ENCODE measurements at places on chromosomes 5 and 9.

DNA sequence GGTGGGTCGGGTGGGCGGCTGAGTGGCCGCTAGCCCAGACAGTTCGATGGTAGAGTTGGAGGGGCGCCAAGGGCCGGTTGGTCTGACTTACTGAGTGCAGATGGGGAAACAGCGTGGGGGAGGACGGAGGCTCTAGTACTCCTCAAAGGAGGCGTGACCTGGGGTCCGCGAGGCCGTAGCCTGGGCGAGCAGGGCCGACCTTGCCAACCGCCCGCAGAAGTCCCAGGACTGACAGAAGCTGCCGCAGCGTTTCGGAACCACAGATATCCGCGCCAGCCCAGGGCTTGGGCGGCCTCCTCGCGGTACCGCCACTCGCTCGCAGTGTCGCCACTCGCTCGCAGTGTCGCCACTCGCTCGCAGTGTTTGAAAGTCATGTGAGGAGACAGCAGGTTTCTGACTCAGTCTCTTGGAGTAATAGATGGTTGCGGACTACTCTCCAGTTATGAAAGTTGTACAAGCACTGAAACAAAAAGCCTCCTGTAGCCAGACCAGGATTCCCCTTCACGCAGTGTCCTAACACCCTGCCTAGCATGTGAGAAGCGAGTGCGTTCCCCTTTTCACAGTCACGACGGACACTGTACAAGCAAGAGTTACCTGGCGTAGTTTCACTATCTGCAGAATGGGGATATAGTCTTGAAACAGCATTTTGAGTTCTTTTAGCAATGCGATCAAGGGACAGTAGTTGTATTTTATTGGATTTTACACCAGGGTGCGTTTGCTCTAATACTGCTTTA, 674 bp downstream of the TMEM38B start:
- DNase-seq, result peak; percentile 88

GRCh38 chr5:5416733-5417132, 5.7 kb upstream of the ICE1 start:
- no peak for DNase-seq

DNA sequence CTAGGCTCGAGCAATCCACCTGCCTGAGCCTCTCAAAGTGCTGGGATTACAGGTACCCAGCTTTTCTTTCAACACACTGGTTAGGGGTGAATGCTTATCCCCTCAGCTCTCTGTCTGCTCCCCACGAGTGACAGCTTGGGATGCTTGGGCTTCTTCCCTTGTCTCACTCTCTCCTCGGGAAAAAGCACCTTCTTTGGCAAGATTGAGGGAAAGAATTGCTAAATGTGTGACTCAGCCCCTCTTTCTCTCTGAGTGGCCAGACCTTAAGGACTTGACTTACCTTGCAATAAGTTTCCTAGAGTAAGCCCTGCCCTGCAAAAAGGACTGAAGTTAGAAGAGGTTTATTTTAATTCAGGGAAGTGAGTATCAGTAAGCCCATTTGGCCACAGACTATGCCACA, 68.1 kb upstream of the ERBIN start:
- DNase-seq, result peak; percentile 52

DNA sequence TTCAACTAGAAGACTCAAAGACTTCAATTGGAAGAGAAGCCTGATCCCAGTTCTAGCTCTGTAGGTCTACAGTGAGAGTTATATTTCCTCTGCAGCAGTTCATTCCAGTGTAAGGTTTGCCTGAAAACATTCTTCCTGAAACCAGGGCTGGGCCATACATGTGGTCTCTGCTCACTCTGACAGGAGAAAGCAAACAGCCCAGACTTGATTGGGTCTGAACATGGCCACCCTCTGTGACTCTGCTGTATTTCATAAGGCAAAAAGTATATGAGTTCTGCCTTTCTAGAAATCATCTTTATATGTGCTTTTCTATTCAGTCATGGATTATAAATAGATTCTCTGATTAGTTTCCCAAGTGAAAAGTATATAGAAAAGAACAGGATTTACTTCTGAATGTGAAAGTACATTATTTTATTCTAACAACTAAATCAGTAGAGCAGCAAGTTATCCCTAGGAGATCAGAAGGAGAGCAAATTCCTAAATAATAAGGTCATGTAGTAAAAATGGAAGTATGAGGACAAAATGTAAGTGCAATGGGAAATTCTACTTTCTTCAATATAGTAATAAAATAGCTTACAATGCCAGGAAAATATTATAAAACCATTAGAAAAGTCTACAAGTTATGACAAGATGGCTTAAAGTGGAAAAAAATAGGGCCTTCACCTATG, 144.3 kb downstream of the EFNA5 start:
- DNase-seq, result no peak

DNA sequence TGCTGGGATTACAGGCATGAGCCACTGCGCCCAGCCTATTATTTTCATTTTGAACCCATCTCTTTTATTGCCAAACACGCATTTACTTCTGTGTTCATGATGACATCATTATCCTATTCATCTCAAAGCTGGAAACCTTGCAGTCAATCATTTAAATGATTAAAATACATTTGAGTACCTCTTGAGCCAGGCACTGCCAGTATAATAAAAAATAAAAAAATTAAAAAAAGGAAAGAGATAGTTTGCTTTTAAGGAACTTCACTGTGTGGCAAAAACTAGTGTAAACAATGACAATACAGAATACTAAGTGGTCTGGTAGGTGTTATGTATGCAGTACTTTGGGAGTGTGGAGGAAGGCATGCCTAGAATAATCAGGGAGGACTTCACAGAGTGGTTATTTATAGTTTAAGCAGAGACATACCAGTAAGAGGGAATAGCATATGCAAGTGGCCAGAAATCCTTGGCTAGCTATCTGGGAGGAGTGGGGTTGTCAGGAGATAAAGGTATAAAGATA, 8.6 kb downstream of the NSD1 start:
- no peak for DNase-seq

GRCh38 chr9:134743853-134744252, 102.2 kb downstream of the COL5A1 start:
- DNase-seq, result no peak

GRCh38 chr9:134156564-134157377, 7.6 kb downstream of the RNU6ATAC start:
- no peak for DNase-seq

GRCh38 chr5:102801371-102801770, 46.3 kb downstream of the PAM start:
- DNase-seq, result no peak

DNA sequence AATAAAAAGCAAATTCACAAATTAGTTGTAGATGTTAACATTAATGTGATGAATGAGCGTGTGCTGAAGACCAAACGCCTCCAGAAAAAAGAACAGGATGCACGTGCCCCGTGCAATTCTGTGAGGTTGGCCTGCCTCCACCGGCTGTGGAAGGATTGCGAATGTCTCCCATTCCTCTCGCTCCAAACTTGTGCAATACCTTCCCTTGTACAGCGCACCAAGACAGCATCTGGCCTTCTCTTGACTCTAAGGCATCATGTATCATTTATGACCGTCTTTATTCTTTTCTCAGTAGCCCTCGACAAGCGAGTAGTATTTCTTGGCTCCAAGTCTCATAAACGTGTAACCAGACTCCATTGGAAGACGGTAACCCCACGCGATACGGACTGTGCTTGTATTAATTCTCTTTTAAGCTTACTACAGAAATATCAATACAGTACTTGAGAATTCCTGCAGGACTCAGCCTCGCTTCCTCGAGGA, 1.5 kb upstream of the TESK1 start:
- DNase-seq, result peak; percentile 49

DNA sequence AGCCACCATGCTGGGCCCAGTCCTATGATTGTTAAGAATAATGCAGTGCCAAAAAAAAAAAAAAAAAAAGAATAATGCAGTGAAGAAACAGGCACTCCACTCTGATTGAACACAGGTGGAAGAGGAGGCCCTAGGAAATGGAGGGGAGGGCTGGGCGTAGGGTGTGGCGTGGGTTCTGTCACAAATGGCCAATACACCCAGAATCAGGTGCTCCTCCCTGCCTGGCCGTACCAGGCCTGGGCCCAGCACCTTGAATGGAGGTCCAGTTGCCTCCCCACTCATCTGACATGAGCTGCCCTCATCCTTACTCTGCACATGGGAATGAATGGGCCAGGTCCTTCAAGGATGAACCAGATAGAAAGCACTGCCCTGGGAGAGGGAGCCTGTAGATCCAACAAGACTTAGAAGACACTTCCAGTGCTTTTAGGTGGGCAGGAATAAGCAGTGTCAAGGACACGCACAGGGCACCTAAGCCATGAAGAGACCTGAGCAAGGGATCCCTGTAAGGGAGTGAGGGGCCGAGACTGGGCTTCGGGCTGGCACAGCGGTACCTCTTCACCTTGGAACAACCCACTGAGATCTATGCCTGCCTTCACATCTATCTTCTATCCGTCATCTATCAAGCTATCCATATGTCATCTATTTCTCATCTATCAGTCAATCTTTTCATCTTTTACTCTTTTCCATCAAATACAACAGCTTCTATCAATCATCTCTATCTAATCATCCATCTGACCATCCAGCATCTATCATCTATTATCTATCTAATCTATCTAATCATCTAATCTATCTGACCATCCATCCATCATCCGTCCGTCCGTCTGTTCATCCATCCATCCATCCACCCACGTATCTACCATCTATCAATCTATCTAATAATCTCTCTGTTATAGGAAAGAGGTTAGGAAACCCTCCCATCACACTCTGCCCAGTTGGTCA, 15.9 kb downstream of the NINJ1 start:
- DNase-seq, result no peak

GRCh38 chr5:4044881-4045280, 449.2 kb downstream of the IRX1 start:
- DNase-seq, result no peak

GRCh38 chr5:111746791-111747190, 10.2 kb downstream of the NREP start:
- no peak for DNase-seq

DNA sequence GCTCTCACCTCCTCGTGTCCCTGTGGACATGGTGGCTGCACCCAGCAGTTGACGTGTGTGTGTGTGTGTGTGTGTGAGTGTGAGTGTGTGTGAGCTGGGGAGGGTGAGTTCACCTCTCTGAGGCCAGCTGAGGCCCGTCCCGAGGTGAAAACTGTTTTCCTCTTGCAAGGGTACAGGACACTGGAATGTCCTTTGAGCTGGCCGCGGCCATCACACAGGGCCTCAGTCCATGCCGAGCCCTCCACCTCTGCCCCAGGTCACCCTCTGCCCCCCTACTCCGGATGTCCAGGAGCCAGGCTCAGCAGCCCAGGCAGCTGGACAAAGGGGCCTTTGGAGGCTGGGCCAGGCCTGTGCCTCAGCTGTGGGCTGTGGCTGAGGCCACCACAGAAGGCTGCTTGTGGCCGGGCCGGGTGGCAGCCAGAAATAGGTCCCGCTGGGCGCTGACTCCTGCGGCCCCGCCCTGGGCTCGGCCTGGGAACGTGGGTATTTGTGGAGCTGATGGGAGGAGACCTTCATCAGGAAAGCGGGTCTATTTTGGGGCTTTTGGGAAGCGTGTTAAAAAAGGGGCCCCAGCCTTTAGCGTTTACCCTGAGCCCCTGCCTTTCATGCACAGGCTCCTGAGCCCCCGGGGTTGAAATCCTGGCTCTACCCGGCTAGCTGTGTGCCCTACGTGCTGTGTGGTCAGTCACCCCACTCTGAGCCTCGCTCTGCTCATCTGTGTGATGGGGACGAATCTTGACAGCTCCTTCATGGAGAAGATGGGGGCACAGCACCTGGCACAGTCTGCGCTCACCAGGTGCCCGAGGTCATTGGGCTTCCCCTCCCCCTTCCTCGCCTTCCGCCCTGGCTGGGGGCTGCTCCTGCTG, 75.1 kb upstream of the IER5L start:
- no peak for DNase-seq

GRCh38 chr5:39980056-39980455, 555.3 kb upstream of the DAB2 start:
- no peak for DNase-seq

- DNase-seq, result no peak
Measured at GRCh38 chr9:94563548-94563947, 8.7 kb downstream of the PCAT7 start.

DNA sequence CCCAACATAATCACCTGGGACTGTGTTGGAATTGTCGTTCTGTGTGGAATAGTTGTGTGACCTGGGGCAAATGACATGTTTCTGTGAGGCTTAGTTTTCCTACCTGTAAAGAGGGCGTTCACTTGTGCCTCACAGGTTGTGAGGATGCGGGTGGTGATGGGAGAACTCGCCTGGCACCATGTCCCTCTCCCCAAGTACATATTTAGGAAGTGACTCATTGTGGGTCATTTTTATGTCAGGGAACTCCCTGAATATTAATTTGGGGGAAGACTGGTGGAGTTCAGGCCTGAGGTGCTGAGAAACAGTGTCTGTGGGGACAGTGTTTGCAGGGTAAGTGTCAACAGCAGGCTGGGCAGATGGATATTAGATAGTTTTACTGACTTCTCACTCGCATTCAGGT, 144.7 kb downstream of the KDM4C start:
- DNase-seq, result peak; percentile 15

- no peak for DNase-seq
Measured at GRCh38 chr9:113705928-113706519, 170.1 kb upstream of the ZNF618 start.

- DNase-seq, result no peak
Measured at GRCh38 chr9:5773324-5773999, 59.5 kb downstream of the ERMP1 start.

- peak; percentile 10 for DNase-seq
Measured at GRCh38 chr5:137320056-137321045, 178.8 kb downstream of the SPOCK1 start.

DNA sequence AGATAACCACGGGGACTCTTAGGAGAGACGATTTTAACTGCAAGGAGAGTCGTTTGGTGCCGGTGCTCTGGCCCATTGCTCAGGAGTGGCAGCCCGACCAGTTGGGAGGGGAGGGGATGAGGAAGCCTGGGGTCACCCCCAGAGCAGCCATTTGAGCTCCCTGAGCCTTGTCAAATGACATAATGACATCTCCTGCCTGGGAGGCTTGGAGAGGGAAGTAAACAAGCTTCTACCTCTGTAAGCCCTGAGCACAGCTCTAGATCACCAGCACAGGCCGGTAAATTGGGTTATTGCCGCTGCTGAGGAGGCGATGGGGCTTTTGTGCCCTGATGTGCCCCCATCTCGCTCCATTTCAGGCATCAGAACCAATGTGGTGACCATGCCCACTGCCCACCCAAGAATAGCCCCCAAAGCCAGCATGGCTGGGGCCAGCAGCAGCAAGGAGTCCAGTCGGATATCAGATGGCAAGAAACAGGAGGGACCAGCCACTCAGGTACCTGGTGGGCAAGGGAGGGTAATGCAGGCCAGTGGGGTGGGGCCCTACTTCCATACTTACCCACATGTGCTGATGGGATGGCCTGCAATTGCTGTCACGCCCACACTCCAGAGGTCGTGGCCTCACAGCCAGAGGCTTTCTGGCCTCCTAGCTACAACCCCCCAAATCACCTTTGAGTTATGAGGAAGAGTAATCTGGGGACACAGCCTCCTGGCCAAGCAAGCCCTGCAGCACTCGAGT, 23.0 kb downstream of the CD74 start:
- no peak for DNase-seq

DNA sequence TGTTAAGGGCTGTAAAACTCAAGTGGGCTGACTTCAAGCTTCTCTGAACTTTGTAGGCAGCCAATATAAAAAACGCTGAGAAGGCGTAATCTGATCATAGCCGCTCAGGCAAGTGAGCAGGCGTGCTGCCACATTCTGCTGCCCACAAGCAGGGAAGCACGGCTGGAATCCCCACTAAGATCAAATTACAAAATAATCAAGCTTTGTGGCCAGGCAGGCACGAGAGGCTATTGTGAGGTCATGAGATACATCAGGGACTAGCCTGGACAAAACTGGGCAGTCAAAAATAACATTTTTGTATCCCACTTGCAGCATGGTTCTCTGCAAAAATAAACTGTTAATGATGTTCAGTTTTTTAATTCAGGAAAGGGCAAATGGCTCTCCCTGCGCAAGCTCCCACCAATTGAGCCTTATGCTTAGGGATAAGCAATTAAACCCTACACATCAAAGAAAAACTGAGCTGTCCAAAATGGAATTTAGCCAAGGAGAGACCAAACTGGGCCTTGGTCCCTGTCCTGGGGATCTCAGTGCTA, 64.0 kb downstream of the POU5F2 start:
- no peak for DNase-seq

Measured in CD14-positive monocyte (primary cell).